ENCODE measurements at places on chromosomes 16 and 17.

- DNase-seq: no peak
Measured at GRCh38 chr17:30717291-30718098, 107.0 kb downstream of the CRLF3 start.

- no peak for DNase-seq
Measured at GRCh38 chr16:969508-970385, 1.0 kb downstream of the LMF1 start.

- no peak for DNase-seq
Measured at GRCh38 chr17:46143827-46144236, 49.4 kb downstream of the KANSL1 start.

- no peak for DNase-seq
Measured at GRCh38 chr16:47888734-47889133, 267.1 kb downstream of the ABCC12 start.

GRCh38 chr17:69223809-69224208 is 4.8 kb downstream of the ABCA10 start:
- no peak for DNase-seq

DNA sequence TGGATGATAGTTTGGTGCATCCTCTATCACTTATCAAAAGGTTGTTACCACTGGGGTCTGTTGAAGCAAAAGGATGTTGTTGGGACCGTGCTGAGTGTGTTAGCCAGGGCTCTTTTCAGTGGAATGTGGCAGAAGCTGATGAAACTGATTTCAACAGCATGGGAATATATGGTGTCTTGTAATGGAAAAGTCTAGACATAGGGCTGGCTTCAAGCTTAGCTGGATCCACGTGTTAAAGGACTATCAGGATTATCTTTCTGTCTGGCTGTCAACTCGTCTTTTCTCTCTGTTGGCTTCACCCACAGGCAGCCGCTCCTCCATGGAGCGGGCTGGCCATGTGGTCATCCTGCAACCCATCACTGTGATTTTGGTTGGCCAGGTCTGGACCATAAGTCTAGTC is 8.7 kb downstream of the SNX29 start:
- DNase-seq: no peak

DNA sequence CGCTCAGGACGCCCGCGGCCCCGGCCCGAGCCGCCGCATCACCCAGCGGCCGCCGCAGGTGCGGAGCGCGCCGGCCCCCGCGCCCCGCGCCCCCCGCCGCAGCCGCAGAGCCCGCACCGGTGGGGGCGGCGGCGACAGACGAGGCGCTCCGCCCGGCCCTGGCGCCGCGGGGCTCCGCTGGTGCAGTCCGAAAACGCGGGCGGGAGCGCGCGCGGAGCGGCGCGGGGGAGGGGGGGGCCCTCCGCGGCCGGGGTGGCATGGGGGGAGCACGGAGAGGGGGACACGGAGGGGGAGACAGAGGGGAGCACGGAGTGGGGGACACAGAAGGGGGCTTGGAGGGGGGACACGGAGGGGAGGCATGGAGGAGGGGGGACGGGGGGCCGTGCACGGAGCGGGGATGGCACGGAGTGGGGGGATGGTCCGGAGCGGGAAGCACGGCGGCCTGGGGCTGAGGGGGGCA is at the start of gene AATK:
TSS of gene AATK (minus strand) at position 189 of the 460 bp plus-strand sequence. CDS start 229 bp downstream, outside the sequence.
- DNase-seq: no peak

DNA sequence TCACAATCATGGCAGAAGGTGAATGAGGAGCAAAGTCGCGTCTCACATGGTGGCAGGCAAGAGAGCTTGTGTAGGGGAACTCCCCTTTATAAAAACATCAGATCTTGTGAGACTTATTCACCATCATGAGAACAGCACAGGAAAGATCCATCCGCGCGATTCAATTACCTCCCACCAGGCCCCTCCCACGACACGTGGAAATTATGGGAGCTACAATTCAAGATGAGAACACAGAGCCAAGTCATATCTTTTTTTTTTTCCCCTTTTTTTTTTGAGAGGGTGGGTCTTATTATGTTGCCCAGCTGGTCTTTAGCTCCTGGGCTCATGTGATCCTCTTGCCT is 60.0 kb downstream of the RPTOR start:
- DNase-seq: no peak

DNA sequence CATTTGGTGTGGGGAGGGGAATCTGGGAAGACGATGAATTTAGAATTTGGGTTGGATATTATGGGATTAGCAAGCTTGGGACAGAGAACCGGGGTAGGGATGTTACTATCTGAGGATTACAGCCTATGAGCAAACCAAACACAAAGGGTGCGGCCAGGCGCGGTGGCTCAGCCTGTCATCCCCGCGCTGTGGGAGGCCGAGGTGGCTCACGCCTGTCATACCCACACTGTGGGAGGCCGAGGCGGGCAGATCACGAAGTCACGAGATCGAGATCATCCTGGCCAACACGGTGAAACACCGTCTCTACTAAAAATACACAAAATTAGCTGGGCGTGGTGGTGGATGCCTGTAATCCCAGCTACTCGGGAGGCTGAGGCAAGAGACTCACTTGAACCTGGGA is 60.9 kb downstream of the VPS53 start:
- DNase-seq: no peak

GRCh38 chr17:76207275-76208059 is 32.8 kb downstream of the RNF157 start:
- no peak for DNase-seq

- DNase-seq: no peak
Measured at GRCh38 chr17:30323895-30324319, 9.9 kb downstream of the TMIGD1 start.

DNA sequence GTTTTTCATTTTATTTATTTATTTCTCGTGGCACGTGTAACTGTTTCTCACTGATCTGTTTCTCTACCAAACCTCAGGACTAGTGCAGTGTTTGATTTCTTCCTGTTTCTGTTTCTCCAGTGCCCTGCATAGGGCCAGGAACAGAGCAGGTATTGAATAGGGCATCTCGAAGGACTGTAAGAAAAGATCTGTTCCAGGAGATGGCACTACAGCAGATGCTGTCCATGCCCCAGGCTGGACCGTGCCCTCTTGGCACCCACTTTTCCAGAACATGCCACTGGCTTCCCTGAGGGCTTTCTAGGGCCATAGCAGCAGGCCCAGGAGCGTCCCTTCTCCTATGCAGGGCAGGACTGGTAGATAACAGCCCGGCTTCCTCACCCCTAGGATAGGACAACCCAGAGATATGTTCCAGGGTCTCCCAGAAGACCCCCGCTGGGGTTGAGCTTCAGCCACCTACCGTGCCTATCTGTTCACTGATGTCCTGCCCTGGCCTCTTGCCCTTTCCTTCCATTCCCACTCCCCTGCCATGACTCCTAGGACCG is 4.4 kb downstream of the SNX20 start:
- DNase-seq: no peak

GRCh38 chr17:50423553-50424159 is 2.4 kb upstream of the ACSF2 start:
- DNase-seq: peak; percentile 75

DNA sequence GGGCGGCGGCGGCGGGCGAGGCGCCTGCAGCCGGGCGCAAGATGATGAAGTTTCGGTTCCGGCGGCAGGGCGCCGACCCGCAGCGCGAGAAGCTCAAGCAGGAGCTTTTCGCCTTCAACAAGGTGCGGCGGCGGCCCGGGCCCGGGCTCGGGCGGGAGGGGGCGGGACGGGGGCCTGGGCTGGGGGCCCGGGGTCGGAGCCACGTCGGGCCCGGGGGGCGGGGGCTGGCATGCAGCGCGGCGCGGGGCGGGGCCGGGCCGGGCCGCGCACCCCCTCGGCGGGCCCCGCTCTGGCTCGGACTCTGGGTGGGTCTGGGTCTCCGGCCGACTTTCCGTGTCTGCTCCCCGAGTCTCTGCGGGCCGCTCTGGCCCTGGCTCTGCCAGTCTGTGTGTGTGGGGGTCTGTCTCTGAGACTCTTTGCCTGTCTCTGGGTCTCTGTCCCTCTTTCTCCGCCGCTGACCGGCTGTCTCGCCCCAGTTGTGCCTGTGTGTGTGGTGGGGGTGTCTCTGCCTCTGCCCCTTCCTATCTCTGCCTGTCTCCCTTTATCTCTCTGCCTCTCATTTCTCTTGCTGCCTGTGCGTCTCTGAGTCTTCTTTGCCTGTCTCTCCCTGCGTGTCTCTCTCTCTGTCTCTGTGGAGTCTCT is 328 bp downstream of the LLGL1 start:
- no peak for DNase-seq

DNA sequence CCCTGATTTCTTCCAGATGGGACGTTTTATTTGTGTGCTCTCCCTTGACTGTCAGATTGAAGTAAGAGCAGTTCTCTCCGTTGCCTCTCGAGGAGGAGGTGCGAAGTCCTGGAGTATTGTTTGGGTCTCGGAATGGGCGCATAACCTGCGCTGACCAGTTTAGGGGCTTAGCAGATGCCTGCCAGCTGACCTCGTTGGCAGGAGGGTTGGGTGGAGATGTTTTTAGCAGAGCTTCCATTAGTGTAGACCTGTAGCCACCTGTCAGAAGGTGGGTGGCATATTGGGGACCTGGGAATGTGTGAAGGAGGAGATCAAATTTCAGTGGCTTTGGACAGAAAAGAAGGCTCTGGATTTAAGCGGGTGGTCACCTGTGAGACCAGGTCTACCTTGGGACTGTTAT is 3.6 kb downstream of the RASD1 start:
- DNase-seq: no peak

GRCh38 chr17:7308625-7309433 is 1.4 kb downstream of the EIF5A start:
- DNase-seq: no peak

DNA sequence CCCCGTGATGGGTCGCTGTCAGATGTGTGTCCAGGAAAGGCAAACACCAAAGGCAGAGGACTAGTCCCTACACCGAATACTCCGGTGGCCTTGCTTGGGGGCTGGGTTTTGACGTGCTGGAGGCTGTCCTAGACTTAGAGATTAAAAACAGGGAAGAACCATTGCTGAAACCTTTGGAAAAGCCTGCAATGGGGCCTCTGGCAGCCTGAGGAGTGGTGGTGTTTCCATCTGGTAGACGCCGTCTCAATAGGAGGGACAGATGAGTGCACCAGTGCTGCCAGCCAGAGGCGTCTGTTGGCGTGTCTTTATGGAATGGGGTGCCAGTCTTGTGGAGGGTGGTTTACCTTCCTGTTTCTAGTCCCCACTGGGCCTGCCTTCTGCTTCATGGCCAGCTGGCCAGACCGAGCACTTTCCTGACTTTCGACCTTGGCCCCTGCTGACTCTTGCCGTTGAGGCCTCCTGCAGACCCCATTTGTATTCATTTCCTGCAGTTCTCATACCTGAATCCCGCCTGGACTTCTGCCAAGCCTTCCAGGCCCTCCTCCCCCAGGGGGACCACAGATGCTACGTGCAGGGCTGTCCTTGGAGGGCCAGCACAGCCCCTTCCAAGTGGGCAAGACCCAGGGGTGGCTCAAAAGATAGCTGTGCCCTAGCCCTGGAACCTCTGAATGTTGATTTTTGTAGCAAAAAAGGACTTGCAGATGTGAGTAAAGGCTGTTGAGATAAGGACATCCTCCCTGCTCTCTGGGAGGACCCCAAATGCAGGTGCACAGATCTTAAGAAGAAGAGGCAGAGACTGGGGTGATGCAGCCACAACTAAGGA is 1.9 kb upstream of the DNASE1 start:
- no peak for DNase-seq

Data from HS-27A (cell line).